ENCODE measurements at places on chromosomes 5 and 9.
A peak's percentile ranks its signal among the peaks of the same experiment; 100 is the strongest.

DNA sequence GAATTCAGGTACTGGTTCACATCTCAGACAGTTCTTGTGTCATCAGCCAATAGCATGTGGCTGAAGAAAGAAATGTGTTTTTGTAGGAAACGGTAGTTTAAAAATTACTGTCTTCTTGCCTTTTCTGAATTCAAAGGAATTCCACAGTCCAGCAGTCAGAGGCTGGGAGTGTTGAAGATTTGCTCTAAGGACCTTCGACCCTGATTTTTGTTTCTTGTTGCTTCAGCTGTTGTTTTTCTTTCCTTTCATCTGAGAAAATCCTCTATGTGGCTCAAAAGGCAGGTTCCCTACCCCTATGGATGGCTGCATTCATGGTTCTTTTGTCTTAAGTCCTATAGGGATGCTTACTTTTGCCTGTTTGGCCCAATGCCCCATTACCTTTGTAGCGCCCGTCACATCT is 304.9 kb downstream of the TMEM167A start:
- DNase-seq = no peak

DNA sequence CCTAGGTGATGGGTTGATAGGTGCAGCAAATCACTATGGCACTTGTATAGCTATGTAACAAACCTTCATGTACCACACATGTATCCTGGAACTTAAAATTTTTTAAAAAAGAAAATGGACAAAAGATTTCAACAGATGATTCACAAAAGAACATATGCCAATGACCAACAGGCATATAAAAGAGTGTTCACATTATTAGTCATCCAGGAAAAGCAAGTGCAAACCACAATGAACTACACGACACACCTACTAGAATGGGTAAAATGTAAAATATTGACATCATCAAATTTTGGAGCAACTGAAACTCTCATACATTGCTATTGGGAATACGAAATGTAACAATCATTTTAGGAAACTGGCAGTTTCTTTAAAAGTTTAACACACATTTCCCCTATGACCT is 109.9 kb downstream of the YIPF5 start:
- no peak for DNase-seq

GRCh38 chr5:81080809-81081460 is 120.8 kb downstream of the RASGRF2 start:
- no peak for DNase-seq

DNA sequence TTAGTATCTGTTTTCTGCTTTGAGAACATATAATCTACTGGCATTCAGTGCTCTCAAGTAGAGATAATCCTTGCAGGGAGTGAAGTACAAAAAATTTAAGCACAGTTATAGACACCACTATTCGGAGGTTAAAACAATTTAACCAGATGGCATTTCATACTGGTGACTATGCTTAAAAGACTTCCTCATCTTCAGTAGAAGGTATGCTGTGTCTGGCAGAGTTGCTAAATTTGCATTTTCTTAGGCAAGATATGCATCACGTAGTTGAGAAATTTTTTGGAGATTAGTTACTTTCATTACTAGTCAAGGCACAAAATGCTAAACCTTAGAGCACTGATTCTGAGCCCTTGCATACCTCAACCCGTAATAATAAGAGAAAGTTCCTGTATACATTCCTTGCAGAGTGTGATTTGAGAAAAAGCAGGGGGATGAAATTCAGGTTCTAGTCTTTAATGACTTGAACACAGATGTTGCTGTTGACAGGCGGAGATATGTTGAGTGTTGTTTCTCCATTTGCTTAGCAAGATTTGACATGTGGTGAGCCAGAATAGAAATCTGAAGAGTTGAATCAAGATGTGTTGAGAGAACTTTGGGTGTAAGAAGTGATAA is 70.8 kb upstream of the STARD4 start:
- DNase-seq = no peak

DNA sequence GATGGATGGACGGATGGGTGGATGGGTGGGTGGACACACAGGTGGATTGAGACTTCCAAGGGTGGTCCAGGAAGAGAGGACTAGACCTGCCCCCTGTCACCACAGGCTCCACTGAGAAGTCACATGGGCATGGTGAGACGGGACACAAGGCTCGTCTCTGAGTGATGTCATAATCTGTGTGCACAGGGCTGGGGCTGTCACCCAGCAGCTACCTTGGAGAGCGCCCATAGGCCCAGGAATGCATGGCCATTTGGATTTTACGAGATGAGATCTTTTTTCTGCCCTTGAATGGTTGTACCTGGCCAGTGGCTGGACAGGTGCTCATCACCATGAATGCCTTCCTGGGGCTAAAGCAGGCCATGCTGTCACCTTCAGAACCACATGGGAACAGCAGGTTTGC is 3.1 kb downstream of the OLFM1 start:
- no peak for DNase-seq

DNA sequence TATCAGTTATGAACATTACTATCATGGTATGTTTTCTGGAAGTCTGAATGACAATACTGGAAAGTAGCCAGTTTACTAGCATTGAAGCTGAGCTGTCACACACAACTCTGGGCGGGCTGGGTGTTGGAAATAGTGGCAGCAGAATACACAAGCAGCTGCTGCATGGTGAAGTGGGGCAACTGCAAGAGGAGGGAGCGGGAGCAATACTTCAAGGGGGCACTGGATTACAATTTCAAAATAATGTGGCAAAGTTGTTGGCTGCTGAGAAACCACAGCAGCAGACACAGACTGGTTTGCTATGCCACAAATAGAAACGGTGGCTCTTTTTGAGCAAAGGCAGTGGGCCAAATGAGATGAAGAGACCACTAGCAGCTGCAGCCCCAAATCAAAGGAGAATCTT is 350.2 kb downstream of the KIAA0825 start:
- no peak for DNase-seq

DNA sequence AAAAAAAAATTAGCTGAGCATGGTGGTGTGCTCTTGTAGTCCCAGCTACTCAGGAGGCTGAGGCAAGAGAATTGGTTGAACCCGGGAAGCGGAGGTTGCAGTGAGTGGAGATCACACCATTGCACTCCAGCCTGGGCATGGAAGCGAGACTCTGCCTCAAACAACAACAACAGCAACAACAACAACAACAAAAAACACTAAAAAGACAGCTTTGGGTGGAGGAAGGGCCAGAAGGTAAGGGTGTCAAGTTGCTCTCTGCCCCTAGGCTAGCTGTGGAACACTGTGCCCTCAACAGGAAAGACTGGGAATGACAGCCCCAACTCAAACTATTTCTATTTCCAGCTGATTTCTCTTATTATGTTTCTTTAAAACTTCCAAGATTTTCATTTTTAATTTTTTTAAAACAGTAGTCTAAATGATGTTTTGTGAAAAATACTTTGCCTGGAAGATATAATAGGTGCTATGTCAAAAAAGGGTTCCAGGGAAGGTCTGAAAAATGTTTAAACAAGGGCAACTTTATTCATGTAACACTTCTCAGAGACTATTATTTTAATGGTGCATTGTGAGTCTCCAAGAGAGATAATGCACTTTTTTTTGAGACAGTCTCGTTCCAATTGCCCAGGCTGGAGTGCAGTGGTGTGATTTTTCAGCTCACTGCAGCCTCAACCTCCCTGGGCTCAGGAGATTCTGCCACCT is 29.9 kb downstream of the CLINT1 start:
- DNase-seq = no peak

- DNase-seq = no peak
Measured at GRCh38 chr5:127562252-127562651, 44.8 kb downstream of the PRRC1 start.

- no peak for DNase-seq
Measured at GRCh38 chr5:101390151-101390908, 487.2 kb upstream of the ST8SIA4 start.

DNA sequence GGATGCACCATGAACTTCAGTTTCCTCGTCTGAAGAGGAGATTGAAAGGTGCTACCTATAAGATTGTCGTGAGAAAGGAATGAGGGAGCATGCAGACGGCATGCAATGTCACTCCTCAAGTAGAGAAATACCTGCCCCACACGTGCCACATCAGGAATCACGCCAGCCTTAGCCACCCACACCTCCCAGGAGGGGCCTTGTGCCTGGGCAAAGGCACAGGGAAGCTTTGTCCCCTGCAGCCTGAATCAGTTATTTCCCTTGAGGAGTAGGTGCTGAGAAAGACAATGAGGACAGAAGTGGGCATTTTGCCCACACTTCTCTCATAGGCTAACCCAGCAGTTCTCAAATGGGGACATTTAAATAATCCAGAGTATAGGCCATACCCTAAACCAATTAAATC is 31.0 kb downstream of the FSTL4 start:
- DNase-seq = no peak

GRCh38 chr9:126952205-126952977 is 37.8 kb downstream of the RALGPS1 start:
- no peak for DNase-seq

GRCh38 chr9:19386502-19387044 is 6.5 kb upstream of the RPS6 start:
- DNase-seq = no peak

GRCh38 chr5:149240354-149240998 is 31.2 kb upstream of the AFAP1L1 start:
- DNase-seq = peak; percentile 43

- DNase-seq = no peak
Measured at GRCh38 chr9:133791735-133792649, 53.8 kb upstream of the SARDH start.

- DNase-seq = no peak
Measured at GRCh38 chr9:6827439-6828145, 69.8 kb downstream of the KDM4C start.

DNA sequence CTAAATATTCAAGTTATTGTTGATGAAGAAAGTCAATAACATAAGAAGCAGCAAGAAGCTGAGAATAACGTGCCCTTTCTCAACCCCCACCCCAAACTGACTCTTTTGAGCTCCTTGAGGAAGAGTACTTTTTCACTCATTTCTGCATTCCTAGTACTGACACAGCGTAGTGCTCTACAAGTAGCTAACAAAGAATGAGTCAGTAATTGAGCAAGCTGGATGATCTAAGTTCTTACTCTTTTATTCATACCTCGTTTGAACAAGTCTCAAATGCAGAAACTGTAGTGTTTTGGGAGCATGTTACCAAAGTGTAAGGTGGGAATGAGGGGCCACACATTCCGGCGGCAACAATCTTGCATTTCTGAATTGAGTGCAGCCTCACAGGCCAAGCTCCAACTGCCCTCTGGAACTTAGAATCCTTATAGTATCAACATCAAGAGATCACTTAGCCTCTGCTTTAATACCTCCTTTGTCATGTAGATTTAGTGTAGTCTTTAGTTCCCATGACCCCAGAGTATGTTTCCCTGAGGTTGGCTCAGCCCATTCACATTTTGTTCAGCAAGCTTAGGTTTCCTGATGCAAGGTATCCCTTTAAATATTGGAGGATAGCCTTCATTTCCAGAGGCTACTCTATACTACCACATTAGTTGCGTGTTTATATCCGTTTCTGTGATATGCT is 152.0 kb downstream of the PRR16 start:
- DNase-seq = no peak

- DNase-seq = no peak
Measured at GRCh38 chr9:107749787-107750444, 260.3 kb upstream of the KLF4 start.

- DNase-seq = no peak
Measured at GRCh38 chr9:89880161-89880560, 275.3 kb downstream of the GADD45G start.

DNA sequence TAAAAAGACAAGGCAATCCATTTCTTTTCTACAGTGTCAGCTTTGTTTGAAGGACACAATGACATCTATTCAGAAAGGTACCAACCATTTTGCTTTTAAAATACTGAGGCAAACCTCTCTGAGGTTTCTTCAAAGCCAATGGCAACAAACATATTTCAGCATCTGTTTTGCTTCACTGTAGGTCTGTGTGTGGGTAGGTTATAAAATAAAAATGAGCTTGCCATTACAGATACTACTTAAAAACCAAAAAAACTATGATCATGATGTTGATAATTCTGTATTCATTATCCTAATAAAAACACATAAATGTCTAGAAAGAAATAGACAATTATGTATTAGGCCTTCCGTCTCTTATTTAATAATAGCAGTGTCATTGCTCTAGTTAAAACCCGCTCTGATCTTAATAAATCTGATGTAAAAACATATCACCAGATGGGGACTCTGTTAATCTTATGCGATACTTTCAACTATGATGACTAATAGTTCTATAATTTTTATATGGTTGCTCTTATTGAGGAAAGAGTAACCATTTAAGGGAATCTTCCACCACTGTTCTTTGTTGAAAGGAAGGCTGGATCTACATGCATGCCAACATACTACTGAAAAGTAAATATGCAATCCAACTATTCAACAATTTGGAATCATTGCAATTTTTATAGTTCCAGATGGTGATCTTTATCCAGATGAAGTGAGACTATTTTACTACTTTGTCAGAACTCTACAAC is 647.2 kb downstream of the PDE4D start:
- no peak for DNase-seq

DNA sequence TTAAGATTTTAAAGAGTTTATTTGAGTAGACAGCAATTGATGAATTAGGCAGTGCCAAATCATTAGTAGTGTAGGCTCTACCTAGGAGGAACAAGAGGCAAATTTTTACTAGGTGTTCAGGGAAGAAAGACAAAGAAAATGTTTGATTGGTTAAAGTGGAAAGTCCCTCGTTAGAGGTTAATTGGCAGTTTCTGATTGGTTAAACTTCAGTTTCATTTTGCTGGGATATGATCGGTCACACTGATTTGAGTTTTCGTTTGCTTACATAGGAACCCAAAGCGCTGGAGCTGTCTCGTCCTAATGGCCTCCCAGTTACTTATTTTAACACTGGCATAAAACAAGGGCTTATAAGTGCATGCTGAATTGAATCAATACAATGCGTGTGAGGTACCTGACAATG is 15.1 kb downstream of the DMAC1 start:
- no peak for DNase-seq

GRCh38 chr5:170233358-170233892 is 640 bp downstream of the C5orf58 start:
- DNase-seq = no peak

GRCh38 chr5:163252950-163253349 is 184.4 kb upstream of the CCNG1 start:
- no peak for DNase-seq

GRCh38 chr9:70134360-70134759 is 90.7 kb downstream of the MAMDC2 start:
- DNase-seq = no peak

DNA sequence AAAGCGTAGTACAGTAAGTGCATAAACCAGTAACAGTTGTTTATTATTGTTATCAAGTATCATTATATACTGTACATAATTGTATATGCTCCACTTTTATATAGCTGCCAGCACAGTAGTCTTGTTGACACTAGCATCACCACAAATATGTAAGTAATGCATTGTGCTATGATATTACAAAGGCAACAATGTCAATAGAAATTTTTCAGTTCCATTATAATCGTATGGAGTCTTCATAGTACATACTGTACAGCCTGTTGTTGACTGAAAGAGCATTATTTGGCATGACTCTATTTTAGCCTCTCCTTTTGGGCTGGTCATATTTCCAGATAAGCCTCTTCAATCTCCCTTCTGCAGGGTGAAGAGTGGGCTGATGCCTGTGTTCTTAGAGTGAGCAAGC is 40.4 kb downstream of the CFAP95 start:
- DNase-seq = no peak

GRCh38 chr5:71922584-71923106 is 184.6 kb upstream of the MAP1B start:
- no peak for DNase-seq

GRCh38 chr5:160118349-160119141 is 705 bp downstream of the PWWP2A start:
- peak; percentile 7 for DNase-seq
